ENCODE measurements at places on chromosomes 5 and 9.

DNA sequence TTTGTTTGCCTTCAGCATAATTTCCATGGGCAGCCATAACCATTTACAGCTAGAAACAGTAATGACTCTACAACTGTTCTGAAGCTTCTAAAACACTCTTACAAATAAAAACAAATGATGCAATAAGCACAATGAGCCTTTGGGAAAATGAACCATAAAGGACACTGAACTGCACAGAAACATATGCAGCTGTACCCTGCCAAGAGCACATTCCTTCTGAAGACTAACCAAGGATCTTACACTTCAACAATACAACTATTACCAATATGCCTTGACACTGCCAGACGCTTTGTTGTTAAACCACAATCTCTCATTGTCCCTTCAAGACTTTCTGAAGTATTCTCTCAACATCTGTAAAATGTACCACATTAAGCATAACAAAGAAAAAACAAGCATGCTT lies 104.2 kb upstream of the HMHB1 start:
- DNase-seq: no peak

DNA sequence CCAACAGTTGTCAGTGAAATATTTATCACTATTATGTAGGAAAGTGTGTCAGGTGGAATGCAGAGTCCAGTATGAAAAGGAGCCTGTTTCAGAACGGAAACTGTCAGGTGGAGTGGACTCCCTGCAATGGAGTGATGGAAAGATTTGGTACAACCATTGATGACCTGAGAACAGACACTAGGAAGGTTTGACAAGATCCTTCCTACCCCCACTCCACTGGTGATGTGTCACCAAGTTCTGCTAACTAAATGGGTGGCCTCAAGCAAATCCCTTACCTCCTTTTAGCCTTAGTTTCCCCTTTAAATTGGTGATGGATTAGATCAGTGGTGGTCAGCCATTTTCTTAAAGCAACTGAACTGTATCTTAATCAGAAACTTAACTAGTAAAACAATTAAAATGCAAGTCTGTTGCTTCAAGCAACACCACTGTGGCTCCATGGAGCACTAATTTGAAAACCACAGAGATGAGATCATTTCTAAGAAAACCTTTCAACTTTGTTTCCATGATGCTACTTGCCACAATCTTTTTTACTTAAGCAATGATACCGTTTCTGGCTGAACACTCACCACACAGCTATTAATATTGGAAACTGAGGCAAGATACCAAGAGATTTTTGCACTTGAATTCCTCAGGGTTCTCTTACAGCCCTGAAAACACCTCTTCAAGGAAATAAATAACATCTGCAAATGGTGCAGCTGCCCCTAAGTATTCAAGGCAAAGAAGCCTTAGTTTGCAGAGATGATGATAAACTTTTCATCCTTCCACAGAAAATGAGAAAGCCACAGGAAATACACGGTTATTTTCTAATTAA lies 140.6 kb downstream of the ERCC6L2 start:
- DNase-seq: no peak

GRCh38 chr5:138668451-138669380 lies 84.5 kb upstream of the CTNNA1 start:
- DNase-seq: no peak

DNA sequence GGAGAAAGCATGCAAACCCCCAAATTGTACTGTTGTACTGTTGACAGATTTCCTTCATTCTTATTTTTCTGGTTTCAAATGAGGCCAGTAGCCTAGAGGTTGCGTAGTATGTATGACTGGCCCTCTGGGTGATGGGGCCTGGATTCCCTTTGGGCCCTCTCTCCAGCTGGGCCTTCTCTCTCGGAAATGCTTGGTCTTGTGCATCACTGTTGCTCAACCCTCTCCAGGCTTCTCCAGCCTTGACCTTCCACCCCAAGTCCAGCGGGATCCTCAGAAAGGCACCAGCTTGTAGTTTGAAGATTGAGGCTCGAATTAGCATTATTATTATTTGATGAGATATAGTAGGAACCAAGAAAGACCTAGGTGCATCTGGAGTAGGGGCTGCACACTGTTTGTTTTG lies 87.0 kb downstream of the ANGPTL2 start:
- DNase-seq: peak; percentile 75

DNA sequence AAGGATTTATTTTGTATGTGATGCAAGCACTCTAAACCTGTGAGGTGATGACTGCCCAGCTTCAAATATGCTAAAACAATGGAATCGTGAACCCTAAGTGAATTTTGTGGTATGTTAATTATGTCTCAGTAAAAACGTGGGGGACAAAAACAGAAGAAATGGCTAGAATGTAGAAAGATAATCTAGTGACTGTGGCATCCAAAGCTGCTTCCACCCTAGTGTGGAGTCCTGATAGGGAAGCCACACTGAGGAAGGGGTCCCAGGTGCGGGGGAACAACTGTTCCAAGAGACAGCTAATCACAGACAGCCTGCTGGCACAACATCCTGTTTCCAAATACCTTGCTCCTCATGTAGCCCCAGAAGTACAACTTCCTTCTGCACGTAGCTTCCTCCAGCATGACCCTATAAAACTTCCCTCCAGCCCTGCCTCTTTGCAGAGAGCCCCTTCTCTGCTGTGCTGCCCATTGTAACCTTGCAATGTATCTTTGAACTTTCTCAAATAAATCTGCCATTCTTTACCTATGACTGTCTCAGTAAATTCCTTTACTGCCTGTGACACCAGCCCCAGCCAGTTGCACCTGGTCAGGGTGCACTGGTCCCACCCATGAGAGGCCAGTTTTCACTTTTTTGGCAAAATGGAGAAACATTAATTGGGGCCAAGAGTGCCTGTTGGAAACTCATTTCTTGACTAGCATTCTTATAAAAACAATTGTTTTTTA lies 4.9 kb downstream of the GMCL2 start:
- DNase-seq: no peak

DNA sequence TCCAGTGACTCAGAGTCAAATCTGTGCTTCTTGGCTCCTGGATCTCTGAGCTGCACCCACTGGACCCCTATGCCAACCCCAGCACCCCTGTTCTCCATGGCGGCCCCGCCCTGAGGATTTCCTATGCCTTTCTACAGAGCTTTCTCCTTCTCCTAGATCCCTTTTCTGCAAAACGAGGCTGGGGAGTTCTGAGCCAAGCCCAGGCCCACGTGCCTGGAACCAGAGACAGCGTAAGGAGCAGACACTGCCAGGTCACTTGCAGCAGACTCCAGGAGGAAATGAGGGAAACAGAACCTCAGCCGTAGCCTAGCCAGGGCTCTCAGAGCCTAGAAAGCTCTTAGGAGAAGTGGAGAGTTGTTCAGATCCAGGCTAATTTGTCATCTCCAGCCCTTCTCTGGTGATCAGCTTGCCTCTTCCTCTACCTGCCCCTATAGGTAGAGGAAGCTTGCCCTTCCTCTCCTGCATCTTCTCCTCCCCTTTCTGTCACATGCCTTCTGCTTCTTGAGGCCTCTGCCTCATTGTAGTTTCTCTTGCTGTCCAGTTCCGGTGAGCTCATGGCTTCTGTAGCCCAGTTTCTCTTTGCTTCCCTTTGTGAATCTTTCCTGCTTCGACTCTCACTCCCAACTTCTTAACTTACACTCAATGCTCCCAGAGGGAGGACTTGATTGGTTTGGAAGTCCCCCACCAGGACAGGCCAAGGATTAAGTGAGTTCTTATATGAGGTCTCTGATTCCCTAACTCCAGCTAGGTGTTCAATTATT lies 163.4 kb downstream of the RGS3 start:
- DNase-seq: no peak

- DNase-seq: no peak
Measured at GRCh38 chr9:13644675-13645074, 365.2 kb upstream of the MPDZ start.

DNA sequence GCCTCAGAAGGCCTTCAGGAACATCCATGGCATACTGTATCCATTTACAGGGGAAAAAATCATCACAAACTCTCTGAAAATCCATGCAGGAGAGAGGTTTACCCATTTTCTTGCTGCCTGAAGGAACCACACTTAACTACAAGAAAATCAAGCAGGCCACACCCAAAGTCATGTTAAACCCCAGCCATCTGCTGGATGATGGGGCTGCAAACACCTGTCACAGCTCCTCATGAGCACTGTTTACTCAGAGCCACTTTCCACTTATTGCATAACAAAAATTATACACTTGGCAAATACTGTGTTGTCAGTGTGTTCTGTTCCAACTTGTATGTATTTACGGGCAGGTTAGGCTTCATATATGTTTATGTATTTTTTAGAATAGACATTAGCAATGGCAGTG lies 35.8 kb downstream of the PPIC start:
- DNase-seq: no peak

- no peak for DNase-seq
Measured at GRCh38 chr5:128815201-128815600, 150.1 kb upstream of the SLC27A6 start.

DNA sequence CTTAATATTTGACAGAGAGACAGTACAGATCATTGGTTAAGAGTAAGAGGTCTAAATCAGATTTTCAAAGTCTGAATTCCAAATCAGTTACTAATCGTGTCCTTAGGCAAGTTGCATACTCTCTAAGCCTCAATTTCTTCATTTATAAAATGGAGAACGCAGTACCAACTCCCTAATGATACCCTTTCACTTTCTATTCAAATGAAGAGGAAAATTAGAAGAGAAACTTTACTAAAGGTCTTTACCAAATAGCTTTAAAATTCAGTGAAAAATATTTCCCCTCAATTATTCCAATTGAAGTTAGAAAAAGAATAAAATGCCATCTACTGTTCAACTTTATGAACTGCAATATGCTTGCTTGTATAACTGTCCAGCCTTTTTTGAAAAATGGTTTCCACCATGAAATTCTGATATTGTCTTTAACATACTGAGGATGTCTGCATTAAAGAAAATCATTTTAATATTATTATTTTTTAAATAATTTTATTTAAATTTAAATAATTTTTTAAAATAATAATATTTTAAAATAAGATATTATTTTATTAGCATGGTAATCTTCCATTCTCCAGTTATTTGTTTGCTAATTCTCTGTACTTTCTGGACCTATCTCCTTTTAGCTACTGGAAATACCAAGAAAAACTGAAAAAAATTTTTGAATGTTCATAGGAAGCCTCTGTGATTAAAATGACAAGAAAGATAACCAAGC lies 36.0 kb downstream of the POC5 start:
- DNase-seq: no peak

DNA sequence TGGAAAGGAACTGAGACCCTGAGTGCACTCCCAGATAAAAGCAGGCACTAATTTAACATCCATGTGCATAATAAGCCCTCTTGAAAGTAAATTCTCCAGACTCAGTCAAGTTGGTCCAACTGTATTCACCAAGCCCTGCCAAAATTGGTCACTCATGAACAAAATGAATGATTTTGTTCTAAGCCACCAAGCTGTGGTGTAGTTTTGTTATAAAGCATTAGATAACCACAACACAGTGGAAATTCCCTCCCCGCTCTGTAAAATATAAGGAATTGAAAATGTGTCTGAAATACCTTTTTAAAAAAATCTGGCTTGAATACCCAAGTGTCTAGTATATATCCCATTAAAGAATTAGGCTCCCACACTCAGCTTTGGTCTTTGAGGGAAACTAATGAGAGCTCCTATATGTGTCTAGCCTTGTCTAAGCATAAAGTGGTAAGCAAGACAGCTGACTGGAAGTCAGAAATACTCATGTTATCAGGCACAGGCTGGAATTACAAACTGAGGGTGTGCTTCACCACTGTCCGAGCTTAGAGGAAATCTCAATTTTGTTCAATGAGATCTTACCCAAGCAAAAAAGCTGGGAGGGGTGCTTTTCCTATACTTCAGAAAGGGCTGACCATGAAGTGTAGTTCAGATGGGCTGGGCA lies 33.2 kb downstream of the IDNK start:
- no peak for DNase-seq

DNA sequence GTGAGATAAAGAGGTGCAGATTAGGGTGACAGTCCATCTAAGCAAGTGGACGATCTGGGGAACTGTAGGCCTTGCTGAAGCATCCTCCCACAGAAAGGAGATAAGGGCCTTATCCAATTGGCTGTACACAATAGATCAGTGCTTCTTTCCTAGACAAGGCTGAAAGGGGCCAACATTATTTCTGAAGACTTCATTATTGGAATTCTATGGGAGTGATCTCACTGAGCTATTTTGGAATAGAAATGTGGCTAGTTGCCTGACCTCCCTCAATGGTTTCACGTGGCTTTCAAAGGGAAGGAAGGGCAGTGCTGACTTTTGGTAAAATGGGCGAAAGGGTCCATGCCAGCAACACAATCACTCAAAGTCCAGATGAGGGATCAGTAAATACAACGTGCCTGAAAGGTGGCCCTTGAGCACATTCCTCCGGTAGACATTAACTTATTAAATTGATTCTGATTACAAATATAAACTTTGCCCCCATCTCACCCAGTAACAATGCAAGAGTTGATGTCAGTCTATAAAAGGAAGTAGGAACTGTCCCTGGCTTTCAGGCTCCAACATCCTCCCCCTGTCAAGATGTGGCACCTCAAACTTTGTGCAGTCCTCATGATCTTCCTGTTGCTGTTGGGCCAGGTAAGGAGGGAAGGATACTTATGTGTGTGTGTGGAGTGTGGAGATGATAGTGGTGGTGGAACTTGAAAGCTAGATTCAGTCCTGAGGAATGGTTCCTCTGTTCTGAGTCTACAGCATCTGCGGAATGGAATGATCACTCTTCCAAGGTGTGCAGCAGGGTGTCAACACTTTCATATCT lies at the start of gene LEAP2:
LEAP2 (plus strand) TSS at position 550 of the 811 bp plus-strand sequence; CDS start at position 577, 27 bp downstream.
- DNase-seq: no peak

DNA sequence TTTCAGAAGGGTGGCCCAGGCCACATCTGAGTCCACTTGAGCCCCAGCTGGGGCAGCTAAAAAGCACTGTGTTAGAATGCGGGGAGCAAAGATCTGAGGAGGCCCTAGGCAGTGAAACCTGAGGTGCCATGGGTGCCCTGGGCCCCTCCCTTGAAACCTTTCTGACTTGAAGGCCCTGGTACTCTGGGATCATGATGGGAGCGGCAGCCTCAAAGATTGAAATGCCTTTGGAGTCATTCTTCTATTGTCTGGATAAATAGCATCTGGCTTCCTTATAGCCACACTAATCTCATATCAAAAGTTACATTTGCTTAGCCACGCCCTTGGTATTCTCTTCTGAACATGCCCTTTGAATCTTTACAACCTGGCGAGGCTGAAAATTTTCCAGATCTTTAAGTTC lies 7.7 kb upstream of the SEMA5A start:
- no peak for DNase-seq

DNA sequence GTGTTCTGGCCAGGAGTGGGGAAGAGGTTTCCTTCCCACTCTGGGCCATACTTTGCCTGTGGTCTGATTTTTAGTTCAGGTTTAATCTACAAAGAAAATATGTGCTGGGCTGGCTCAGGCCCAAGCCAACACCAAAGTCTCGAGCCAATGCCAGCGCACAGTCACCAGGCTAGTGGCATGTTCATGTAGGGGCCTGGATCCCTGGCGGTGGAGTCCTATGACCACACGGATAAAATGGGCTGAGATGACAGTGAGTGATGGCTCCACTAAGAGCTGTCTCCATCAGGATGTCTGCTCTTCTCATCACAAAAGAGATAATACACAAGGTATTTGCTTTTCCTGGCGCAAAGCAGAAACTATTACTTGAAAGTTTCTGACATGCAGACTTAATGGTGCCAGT lies 92.9 kb upstream of the PTPN3 start:
- no peak for DNase-seq

- DNase-seq: no peak
Measured at GRCh38 chr5:130689831-130690230, 475.2 kb downstream of the HINT1 start.

GRCh38 chr5:150108711-150109514 lies 22.6 kb upstream of the CSF1R start:
- no peak for DNase-seq
